ENCODE measurements at places on chromosomes 2 and 18. TPM values are rescaled to one million over a fixed set of nuclear protein-coding genes. Genes with fewer than 3 reads are reported as not detected.

The RBKS gene
- 2.2 TPM for total RNA-seq

The C2orf66 gene
- total RNA-seq: 0.21 TPM

- DNase-seq: no peak
Measured at GRCh38 chr2:105741174-105741573, 3.5 kb upstream of the NCK2 start.

The NAT8 gene
- total RNA-seq: not detected

Data from lower lobe of right lung (tissue), 2 donors.